ENCODE measurements at places on chromosomes 6 and 20.

DNA sequence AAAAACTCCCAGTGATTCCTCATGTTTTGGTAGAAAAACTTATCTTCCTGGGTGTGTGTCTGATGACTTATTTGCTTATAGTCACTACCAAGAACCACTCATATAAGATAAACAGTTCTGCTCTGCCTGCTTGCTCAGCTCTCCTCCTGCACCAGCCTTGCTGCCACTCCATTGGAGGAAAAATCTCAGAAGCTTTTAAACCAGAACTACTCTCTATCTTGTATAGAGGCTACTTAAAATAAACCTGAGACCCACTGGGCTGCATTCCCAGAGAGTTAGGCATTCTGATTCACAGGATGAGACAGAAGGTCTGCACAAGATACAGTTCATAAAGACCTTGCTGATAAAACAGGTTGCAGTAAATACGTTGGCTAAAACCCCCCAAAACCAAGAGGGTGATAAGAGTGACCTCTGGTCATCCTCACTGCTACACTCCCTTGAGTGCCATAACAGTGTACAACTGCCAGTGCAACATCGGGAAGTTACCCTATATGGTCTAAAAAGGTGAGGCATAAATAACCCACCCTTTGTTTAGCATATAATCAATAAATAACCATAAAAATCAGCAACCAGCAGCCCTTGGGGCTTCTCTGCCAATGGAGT lies 728.3 kb downstream of the EPHA7 start:
- DNase-seq: no peak

DNA sequence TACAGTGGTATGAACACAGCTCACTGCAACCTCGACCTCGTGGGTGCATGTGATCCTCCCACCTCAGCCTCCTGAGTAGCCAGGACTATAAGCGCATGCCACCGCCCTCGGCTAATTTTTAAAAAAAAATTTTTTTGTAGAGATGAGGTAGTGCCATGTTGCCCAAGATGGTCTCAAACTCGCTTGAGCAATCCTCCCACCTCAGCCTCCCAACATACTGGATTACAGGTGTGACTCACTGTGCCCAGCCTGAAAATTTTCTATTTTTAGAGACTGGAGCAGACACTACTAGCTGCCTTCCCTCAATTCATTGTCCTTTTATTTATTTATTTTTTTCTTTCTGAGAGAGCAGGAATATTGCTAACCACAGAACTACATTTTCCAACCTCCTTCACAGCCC lies 20.3 kb upstream of the GTF3C6 start:
- peak; percentile 10 for DNase-seq

DNA sequence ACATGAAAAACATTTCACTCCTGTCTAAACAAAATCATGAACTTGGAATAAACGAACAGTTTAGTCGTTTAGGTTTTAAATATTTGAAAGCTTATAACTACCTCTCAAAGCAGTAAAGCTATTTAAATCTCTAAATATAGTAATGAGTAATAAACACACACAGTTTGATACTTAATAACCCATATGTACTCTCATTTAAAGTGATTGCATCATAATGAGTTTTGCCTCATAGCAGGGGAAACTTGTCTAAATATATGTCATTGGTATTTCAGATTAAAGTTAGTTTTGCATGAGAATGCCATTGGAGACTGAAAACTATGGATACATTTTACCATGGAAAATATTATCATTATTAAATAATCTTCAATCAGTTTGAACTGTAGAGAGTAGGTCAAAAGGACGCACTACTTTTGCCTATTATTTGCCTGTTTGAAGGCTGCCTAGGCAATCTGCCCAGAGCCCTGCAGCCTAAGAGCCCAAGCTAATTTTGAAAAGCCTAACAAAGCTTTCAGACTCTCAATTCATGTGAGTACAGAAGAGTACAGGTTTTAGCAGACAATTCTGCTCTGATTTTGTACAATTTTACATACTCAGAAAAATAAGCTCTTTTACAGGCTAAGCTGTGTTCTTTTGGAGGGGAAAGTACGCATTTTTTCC lies 632.8 kb downstream of the HACE1 start:
- DNase-seq: no peak

- DNase-seq: no peak
These were observed 19.4 kb upstream of the EIF2S2 start for GRCh38 chr20:34131491-34131890.

- DNase-seq: no peak
These were observed 103.6 kb downstream of the PAX1 start for GRCh38 chr20:21808863-21809664.

DNA sequence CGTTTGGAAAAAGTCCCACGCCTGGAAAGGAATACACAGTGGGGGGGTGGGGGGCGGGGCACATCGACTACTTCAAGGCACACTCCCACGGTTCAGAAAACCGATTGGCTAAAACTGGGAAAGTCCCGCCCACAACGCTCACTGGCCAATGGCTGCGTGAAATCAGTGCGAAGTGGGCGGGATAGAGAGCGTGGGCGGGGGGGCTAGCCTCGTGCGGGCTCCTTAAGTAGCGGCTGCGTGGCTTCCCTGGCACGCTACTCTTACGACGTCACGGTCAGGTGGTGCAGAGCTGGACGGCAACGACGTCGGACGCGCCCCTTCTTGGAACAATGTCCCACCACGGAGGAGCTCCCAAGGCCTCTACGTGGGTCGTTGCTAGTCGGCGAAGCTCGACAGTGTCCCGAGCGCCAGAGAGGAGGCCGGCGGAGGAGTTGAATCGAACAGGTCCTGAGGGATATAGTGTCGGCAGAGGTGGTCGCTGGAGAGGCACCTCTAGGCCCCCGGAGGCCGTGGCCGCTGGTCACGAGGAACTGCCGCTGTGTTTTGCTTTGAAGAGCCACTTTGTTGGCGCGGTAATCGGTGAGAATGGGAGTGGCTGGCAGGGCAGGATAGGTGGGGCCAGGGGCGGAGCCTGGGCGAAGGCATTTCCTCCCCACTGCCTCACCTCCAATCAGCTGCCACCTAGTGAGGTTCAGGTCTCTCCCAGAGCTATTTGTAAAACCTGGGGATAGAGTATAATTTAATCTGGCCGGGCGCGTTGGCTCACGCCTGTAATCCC lies at the start of gene DDX43:
Gene DDX43, plus strand, starts transcription at position 252 of the 778 bp plus-strand sequence. Its CDS starts 78 bp downstream, at position 330.
- DNase-seq: peak; percentile 60

DNA sequence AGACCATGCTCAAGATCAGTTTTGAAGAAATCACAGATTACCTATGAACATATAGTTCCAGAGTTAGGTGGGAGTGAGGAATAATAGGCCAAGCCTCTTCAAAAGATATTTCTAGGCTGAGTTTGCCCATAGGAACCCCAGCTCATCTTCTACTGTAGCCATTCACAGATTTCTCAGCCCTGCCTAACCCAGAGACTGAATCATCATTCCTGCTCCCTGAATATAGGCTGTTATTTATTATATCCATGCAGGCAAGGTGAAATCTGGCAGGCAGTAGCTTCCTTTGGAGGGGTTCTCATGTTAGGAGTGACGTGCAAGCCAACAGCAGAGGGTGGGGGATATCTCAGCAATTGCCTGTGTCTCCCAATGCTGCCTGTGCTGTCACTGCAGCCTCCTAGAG lies 25.6 kb upstream of the ADGRF4 start:
- DNase-seq: no peak

DNA sequence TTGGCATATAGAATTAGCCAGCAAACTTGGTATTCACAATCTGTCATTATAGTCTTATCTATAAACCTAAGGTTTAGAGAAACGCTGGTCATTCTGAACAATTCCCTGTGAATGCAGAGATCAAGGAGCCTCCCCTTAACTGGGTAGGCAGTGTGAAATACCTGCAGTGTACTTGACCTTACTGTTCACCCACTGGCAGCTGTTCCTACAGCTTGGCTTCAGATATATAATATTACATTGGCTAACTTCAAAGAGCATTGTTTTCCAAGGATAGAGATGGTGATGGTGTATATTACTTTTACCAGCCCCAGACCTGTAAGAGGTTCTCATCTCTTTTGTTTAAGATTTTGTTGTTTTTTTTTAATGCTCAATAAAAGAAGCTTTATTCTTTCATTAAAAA lies 168.3 kb downstream of the ESR1 start:
- no peak for DNase-seq

DNA sequence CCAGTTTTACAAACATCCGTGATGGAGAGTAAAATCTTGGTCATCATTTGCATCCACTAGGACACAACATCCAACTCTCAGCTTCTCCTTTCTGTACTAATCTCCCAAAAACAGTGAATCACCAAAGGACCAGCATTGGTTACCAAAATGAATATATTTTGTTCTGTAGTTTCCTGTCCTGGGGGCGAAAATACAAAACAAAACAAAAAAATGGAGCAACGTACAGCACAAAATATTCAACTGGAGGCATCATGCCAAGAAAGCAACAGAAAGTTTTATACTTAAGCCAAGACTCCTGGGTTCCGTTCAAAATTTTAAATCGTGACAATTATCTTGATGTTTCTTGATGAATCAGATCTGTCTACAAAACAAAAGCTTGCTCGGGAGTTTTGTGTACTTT lies 126.6 kb upstream of the CCDC28A start:
- DNase-seq: peak; percentile 90
